ENCODE measurements at places on chromosomes 1 and 21.

GRCh38 chr21:33121715-33122475 lies 52.0 kb downstream of the OLIG1 start:
- DNase-seq: no peak

DNA sequence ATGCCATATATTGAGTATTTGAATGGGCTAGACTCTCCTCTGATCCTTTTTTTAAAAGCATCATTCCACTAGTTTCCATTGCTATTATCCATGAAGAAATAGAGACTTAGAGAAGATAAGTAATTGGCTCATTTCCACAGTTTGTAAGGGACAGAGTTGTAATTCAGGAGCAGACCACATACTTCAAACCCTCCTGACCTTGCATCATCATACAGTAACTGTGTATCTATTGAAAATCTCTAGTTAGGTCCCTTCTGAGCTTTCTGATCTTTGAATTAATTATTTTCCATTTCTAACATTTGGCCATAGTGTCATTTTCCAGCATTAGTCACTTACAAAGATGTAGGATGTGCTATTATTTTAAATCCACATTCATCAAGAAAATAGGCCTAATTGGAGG lies 386.5 kb upstream of the ST6GALNAC5 start:
- DNase-seq: no peak

- DNase-seq: no peak
Observed at GRCh38 chr1:156458181-156458503, 42.4 kb downstream of the MEF2D start.

- DNase-seq: no peak
Observed at GRCh38 chr1:156788136-156788535, 20.8 kb downstream of the PRCC start.

DNA sequence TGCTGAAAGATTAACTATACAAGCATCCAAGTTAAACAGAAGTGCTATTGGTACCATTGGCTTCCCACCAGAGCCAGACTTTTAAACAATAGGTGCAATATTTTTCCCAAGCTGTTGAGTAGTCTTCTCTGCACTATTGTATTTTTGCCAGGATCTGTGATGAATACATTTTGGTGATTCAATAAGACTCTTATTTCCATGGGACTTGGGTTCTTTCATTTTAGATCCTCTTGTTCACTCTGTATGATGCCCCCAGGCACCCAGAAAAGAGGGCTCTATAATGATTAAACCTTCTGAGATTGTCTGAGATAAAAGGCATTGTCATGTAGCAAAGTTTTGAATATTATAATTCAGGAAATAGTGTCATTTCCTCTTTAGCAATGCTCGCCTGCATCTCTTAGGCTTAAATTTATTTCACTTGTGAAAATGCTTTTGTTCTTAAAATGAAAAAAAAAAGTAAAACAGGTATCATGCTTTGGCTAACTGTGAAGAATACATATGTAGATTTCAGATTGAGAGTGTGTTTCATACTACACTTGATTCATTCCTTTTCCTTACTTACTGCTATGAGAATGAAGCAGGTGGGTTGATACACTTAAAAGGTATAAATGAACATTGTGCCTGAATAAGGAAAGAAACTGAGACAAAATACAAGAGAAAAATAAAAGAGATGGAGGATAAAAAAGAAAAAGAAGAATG lies 275.0 kb downstream of the HMCN1 start:
- DNase-seq: no peak

DNA sequence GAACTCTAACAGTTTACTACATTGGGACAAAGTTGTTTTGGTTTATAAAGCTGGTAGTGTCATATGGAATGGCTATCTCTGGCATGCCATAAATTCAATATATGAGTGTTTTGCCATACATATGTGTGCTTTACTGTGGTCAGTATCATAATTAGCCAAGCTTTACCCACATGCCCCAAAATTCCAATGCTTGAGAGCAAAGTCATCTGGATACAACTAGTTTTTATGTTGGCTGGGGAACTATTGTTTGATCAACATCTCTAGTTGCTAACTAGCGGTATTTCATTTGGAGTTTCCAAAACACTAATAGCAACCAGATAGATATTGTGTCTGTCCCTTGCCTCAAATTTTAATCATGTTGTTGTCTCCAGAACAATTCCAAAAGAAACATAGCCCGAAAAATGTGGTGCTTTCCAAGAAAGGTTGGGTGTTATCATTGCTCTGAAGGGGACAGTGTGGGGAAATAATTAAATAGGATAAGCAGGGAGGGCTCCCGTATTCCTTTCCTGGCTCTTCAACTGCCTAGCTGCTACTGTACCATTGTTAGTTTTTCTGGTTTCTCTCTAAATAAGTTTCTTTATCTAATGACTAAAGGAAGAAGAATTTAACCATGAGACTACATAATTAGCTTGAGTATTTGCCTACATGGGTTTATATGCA lies 136.1 kb downstream of the TGFB2 start:
- no peak for DNase-seq

DNA sequence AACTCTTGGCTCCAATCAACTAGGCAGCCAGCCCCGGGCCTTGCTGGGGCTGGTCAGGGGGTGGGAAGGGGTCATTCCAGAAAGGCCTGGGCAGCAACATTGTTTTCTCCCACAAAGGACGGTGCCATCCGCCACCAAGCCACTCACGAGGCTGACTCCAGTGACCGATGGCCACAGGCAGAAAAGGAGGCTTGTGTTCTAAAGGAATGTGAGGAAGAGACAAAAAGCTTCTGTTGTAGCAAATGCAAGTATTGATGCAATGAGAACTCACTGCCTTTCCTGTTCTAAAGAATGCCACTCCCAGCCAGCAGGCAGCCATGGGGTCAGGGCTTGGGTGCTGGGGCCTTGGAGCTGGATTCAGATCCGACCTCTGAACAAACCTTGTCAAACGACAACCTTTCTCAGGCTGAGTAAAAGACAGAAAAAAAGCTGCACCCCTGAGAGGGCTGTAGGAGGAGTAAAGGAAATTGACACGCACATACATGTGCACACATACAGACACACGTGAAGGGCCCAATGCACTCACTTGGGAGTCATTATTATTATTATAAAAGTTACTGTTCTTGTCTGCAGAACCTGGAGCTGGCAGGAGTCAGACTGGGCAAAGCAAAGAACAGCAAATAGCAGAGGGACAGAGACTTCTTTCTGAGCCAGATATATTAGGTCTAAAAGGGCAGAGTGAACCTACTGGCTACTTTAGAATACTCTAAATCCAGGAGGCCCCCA lies 13.9 kb upstream of the PRMT2 start:
- DNase-seq: no peak

DNA sequence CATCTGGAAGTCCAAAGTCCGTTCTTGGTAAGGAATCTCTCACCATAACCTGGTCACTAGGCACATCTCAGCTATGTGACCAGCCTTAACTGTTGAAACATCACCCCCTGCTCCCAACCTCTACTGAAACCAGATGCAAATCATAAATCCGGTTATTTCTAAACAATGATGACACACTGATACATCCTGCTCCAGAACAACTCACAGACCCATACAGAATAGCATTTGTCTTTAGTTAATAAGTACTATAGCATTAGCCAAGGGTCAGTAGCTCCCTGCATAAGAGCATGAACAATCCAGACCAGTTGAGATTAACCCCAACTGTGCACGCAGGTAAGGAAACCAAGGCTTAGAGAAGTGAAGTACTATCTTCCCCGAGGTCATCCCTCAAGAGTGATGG lies 38.0 kb upstream of the KCTD3 start:
- DNase-seq: no peak

DNA sequence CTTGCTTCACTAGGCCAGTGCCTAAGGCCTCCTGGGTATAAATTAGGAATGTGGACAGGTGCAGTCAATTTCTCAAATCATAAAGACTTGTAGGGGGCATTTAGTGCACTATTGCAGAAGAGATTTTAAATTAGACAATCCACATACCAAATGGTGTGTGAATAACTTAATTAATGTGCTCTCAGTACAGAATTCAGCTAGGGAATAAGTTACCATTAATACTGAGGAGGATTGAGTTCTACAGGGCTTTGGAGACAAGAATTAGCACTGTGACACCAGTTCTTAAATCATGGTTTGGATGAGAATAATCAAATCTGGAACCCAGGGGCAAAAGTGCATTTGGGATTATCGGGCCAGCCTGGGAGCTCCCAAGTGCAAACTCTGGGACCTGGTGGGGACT lies 1.7 kb downstream of the SYPL2 start:
- DNase-seq: no peak

GRCh38 chr1:112395256-112395820 lies 676 bp upstream of the CTTNBP2NL start:
- no peak for DNase-seq

DNA sequence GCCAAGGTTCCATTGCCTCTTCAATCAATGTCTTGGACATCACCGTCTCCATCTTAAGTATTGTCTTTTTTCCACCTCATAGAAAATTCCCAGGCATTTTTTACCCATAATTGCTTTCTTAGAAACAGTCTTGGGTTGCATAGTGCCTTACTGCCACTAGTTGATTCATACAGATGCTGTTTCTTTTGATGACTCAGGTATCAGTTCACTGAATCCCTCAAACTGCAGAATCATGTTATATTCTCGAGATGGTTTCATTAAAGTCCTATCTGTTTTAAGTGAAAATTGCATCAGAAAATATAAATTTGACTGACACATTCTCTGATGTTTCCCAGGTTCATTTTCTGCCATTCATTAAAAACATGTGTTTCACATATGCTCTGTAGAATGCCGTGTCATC lies 1489.1 kb downstream of the BRINP3 start:
- no peak for DNase-seq

DNA sequence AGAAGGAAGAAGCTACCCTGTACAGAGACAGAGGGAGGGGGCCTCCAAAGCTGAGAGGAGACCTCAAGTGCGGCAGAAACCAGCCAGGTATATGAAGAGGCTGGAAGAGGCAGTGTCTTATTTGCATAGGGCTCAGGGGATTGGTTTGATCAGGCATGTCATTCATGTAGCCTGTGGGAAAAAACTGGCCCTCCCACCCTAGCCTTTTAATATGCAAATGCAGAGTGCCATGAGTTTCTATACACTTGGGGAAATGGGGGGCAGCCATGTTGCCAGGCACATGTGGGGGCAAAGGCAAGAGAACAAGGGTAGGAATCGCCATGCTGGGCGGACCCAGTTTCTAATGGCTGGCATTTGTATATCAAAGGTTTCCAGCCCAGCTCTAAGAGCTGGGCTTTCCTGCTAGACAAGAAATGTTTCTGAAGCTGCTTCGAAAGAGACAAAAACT lies 172.7 kb downstream of the RASAL2 start:
- DNase-seq: no peak

GRCh38 chr1:55252942-55253589 lies 37.9 kb upstream of the USP24 start:
- no peak for DNase-seq

GRCh38 chr1:105138458-105138893 lies 1388.8 kb downstream of the AMY1C start:
- no peak for DNase-seq
